Stimulated activated CD8-positive, alpha-beta memory T cell treated with anti-CD3 and anti-CD28 coated beads, Interleukin-15, amount 100 ng/mL, for 1 hour (primary cell): ENCODE measurements at places on chromosomes 16 and 17.

- peak; percentile 14 for DNase-seq
These were observed 689.5 kb upstream of the RBFOX1 start for GRCh38 chr16:6643080-6643686.

GRCh38 chr17:45267436-45268055 is 5.7 kb upstream of the SPATA32 start:
- DNase-seq = no peak

- DNase-seq = no peak
These were observed 93.0 kb upstream of the CORO6 start for GRCh38 chr17:29715680-29716079.

GRCh38 chr17:61687769-61688168 is 96.8 kb upstream of the NACA2 start:
- no peak for DNase-seq

- DNase-seq = no peak
These were observed 107.4 kb downstream of the GAS7 start for GRCh38 chr17:10091046-10091445.

GRCh38 chr16:68445458-68445857 is 2.9 kb downstream of the SMPD3 start:
- DNase-seq = no peak

DNA sequence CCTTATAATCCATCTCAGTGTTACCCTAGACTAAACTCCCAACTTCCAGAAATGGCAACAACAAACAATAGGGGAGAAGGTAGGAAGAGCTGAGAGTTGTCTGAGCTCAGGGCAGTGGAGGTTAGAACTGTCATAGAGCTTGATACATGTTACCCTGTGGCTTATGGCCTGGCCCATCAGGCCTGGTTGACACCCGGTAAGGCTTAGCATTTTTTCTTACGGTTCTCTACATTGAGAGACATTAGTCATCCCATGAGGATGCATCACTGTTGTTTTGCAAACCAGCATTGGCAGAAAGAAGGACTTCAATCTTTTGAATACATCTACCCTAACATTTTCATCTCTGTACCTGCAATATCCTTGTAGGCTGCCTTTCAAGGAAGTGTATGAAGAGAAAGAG is 226.6 kb downstream of the PHKB start:
- DNase-seq = no peak

GRCh38 chr17:66764506-66764905 is 70.4 kb upstream of the CACNG5 start:
- DNase-seq = no peak
